ENCODE measurements at places on chromosomes 1 and 21. TPM values are rescaled to one million over a fixed set of nuclear protein-coding genes. Genes with fewer than 3 reads are reported as not detected.
A peak's percentile ranks its signal among the peaks of the same experiment; 100 is the strongest.

Gene GOLT1A
- not detected for total RNA-seq

DNA sequence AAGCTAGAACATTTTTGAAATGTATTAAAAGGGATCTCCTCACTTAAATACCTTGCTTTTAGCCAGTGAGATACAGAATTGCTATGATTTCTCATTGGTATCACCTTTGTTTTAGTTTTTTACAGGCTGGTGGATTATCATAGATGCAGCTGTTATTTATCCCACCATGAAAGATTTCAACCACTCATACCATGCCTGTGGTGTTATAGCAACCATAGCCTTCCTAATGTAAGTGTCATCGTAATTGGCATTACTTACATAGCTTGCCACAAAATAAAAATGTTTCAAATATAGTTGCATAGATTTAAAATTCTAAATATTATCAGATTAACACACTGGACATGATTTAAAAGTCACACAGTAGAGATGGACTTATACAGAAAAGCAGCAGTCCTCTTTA, 4.7 kb downstream of the TMEM50A start:
- no peak for DNase-seq

GRCh38 chr1:223653015-223653414, 12.5 kb downstream of the CAPN8 start:
- DNase-seq, result no peak

Gene ACBD3
- 23.8 TPM for total RNA-seq

GRCh38 chr1:199682081-199682480, 345.4 kb upstream of the NR5A2 start:
- no peak for DNase-seq

GRCh38 chr1:111825217-111825616, 69.5 kb downstream of the DDX20 start:
- no peak for DNase-seq

Gene OR2T35
- not detected for total RNA-seq

Gene KRTAP21-2
- not detected for total RNA-seq

- no peak for DNase-seq
Observed at GRCh38 chr1:3641046-3641760, 8.7 kb downstream of the WRAP73 start.

Gene CELA2B
- total RNA-seq, result not detected

Gene CIART
- 11.8 TPM for total RNA-seq

DNA sequence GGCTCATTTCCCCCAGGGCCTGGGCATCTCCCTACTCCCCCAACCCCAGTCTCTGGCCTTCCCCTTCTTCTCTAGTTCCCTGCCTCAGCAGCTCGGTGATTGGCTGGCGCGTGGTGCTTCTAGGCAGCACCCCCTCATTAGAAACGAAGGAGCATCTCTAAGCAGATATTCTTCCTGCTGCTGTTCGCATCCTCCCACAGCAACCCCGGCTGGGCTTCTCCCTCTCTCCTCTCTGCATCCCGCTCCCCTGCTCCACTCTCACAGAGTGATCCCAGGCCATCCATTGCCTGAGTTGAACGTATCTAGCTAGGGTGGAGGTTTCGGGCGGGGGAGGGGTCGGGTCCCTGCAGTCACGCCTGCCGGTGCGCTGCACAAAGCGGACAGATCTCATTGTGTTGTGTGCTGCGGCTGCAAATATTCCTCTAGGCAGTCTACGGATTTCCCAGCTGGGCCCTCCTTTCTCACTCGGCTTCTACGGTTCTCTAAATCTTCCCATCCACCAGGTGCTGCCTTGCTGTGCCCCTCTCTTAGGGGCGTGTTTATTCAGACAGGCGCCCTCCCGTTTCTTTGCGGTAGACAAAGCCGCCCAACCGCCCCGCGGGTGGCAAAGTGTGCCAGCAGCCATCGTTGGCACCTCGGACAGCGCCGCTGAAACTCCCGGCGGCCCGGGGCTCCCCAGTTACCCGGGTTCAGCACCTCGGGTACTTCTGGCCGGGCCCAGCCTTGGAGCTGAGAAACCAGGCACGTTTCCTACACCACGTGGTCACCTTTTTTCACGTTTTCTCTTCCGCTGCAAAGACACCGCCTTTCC, 2.2 kb downstream of the CACNA1E start:
- DNase-seq, result no peak

DNA sequence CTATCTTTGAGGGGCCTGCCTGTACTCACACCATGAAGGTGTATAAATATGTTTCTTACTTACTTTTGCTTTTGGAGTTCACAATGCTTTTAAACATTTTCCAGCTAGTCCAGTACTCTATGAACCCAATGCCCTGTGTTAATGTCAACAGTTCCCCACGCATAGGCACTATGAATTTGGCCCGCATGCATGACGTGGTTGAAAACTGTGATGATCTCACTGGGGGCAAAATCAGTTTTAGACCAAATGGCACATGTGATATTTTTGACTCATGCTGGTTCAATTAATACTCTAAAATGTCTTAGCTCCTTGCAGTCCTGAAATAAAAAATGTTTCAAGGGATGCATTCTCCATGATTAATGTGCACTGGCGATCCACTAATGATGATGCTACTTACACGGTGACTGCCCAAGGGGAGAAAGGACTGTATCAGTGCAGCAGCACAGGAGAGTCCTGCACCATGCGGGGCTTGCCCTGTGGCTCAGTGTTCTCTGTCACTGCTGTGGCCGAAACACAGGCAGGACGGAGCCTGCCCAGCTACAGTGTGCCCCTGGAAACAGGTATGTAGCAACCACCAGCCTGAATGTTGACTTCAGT, 15.7 kb downstream of the FNDC7 start:
- no peak for DNase-seq

Gene TMOD4
- not detected for total RNA-seq

- DNase-seq, result no peak
Observed at GRCh38 chr1:36285443-36286101, 20.6 kb upstream of the SH3D21 start.

DNA sequence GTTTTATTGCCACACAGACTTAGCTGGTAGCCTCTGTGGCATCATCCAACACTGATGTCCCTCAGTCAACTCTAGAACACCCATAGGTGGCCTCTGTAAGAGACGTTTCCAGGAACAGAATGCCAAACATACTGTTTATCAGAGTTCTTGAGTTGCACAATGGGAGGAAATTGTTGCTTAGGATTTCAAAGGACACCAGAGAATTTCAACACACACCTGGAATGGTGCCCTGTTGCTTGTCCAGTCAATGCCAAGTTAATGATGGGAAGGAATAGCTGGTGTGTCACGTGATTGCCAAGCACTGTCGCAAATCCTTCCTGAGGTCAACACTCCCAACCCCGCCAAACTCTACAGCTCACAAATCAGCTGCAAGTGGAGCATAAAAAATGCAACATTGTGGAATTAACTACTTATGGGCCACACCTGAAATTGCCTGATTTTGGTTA, 28.6 kb upstream of the DUSP23 start:
- DNase-seq, result peak; percentile 54

DNA sequence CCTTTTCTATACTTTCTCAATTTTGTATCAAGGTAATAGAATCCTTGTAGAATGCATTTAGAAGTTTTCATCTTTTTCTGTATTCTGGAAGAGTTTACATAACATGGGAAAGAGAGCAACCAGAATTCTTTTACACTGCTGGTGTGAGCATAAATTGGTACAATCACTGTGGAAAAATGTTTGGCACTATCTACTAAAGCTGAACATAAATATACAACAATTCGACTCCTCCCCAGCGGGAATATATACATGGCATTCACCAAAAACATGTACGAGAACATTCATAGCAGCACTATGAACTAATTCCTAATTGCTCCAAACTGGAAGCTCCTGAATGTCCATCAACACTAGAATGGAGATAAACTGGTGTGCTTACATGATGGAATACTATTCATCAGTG, 1.8 kb upstream of the ACBD6 start:
- DNase-seq, result no peak

DNA sequence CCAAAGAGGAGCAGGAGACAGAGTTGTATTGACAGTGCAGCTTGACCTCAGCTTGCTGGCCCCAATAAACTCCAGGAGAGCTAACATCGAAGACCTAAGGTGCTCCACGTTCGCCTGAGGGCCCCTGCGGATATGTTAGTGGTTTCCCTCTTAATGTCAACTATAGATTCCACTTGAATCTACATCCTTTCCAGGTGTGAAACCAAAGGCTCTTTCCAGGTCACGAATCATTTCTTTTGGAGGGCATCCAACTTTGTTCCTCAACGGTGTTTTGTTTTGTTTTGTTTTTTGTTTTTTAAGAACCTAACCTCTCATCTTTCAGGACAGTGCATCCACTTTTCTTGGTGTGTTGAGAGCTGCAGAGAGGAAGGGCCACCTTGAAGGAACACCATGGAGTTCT, 267.6 kb upstream of the SGIP1 start:
- no peak for DNase-seq

- DNase-seq, result no peak
Observed at GRCh38 chr1:33094971-33095604, 14.1 kb downstream of the AZIN2 start.

Gene KDM5B
- 11.9 TPM for total RNA-seq

GRCh38 chr1:237249120-237249519, 207.1 kb downstream of the RYR2 start:
- no peak for DNase-seq

Gene FAM72B
- total RNA-seq, result not detected

DNA sequence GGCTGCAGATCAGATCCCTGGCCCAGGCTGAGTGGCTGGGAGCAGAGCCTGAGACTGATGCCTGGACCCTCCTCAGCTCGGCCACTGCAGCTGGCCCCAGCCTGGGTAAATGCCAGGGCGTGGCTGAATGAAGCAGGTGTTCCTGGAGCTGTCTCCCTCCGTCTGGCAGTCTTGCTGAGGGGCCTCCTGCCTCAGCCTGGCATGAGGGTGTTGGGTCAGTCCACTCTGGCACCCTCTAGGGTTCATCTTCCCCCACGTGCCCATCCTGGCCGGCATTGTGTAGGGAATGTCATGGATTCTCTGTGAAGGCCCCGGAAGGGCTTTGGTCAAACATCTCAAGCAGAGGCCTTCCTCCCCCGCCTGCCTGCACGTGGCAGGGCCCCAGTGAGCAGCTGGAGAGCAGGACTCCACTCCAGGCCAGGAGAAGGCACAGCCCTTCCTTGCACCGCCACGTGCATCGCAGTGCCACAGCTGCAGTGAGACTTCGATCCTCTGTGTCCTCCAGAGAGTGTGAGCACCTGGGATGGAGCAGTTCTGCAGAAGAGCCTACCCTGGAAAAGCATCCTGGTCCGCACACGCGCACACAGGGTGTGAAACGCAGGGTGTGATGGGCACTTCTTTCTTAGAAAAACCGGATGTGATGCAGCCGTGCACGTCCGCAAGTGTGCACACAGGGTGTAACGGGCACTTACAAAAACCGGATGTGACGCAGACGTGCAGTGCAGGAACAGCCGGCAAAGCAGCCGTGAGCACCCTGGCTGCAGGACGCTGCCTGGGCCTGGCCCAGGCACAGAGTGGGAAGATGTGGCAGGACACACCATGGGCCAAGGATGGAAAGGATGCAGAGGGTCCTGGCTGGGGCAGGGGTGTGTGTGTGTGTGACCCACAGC, 4.6 kb upstream of the KRTAP10-4 start:
- DNase-seq, result no peak

Gene KIF2C
- 1.00 TPM for total RNA-seq

GRCh38 chr21:26297851-26298250, 127.3 kb upstream of the APP start:
- no peak for DNase-seq

GRCh38 chr1:241924080-241924808, 33.3 kb upstream of the BECN2 start:
- DNase-seq, result no peak

DNA sequence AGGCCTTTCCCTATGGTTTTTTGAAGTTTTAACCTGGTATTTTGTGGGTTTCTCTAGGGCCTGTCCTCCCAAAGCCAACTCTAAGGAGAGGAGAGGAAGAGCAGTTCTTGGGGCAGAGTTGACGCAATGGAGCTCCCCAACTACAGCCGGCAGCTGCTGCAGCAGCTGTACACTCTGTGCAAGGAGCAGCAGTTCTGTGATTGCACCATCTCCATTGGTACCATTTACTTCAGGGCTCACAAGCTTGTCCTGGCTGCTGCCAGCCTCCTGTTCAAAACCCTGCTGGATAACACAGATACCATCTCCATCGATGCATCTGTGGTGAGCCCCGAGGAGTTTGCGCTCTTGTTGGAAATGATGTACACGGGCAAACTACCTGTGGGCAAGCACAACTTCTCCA, 38.2 kb downstream of the ZBTB40 start:
- DNase-seq, result no peak

DNA sequence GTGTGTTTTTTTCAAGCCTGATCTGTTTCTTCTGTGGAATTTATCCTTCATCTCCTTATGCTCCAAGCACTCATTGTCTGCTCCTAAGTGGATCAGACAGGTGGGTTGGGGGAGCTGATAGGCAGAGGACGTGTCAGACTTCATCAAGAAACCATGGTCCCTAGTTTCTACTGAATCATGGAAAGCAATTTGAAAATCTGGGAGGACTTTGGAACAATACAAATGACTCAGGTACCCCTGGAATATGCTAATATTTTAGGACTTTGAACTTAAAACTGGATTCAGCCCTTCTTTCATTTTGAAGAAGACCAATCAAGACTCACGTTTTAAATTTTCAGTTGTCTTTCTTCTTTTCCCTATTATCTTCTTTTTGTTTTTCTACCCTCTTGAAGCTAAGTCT, 7.7 kb downstream of the ABCG1 start:
- no peak for DNase-seq

Gene LAPTM5
- total RNA-seq, result 19.5 TPM

Gene ENO1
- total RNA-seq, result 136 TPM

DNA sequence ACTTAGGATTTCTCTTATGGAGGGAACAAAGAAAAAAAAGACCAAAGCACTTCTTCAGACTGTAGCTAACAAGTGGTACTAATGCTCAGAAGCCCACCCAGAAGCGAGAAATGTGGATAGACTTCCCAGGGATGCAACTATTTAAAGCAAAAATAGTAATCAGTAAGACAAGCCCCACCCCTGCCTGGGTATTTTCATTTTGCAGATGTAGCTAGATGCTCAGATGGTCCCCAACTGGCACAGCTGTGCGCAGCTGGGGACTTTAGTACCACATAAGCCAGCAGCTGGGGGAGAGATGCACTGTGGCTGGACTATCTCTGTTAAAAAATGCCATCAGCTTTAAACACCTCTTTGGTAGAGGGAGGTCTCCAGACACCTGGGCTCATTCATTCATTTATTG, 77.8 kb upstream of the SPAG17 start:
- no peak for DNase-seq

DNA sequence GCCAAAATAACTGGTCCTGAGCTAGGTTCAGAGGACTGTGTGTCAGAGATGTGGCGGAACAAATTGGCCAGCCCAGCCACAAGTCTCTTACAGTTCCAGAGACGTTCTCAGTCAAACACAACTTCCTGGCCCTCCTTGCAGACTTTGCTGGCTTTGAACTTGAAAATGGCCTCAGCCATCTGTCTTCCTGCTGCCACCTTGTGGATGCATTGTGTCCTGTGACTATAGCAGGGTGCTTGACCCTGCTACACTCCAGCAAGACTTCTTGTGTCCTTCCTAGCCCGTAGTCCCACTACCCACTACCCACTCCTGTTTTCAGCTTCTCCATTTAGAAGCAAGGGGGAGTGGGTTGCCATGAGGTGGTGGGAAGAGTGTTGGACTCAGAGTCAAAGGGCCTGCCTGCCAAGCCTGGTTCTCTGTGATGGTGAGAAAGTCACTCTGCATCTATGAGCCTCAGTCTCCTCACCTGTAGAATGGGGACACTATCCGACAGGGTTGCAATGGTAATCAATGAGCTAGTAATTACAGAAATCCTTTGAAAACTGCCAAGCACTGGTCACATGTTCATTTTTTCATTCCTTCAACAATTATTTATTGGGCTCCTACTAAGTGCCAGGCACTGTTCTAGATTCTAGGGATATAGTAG, 109.9 kb downstream of the IGSF21 start:
- no peak for DNase-seq

- no peak for DNase-seq
Observed at GRCh38 chr1:233707153-233707879, 93.4 kb downstream of the KCNK1 start.

Gene PINK1
- total RNA-seq, result 288 TPM

All from Right ventricle myocardium superior (tissue), 1 donor.